A549 treated with DMSO at 1 μM for 4 hours (cell line): ENCODE measurements at places on chromosomes 12 and 14. TPM values are rescaled to one million over a fixed set of nuclear protein-coding genes. Genes with fewer than 3 reads are reported as not detected.

Gene TTC5
- 20.0 to 26.9 TPM (median 21.8 TPM) in 5 replicates for total RNA-seq

Gene DAD1
- total RNA-seq = 335 to 371 TPM (median 366 TPM) in 5 replicates

Gene ANG
- 8.0 to 11.2 TPM (median 8.6 TPM) in 5 replicates for total RNA-seq

Gene ADAM21
- 0.06 TPM in 2 of 5 replicates, not detected in the others for total RNA-seq

Gene GPR65
- total RNA-seq = not detected in 5 replicates

Gene PEBP1
- 237 to 296 TPM (median 267 TPM) in 5 replicates for total RNA-seq

Gene PTCSC3
- not detected in 5 replicates for total RNA-seq

Gene MANSC4
- not detected in 5 replicates for total RNA-seq

Gene PZP
- total RNA-seq = not detected in 5 replicates

Gene TMEM30B
- total RNA-seq = 0.12 to 0.26 TPM (median 0.20 TPM) in 5 replicates

Gene SYNDIG1L
- not detected in 5 replicates for total RNA-seq

Gene KRT82
- total RNA-seq = not detected in 5 replicates

Gene KRT85
- not detected in 5 replicates for total RNA-seq

Gene TRAF3
- 21.5 to 32.1 TPM (median 28.5 TPM) in 5 replicates for total RNA-seq

Gene TAS2R50
- 0.09 TPM in 1 of 5 replicates, not detected in the others for total RNA-seq

Gene CLEC9A
- total RNA-seq = not detected in 5 replicates

Gene KDM2B
- 19.1 to 23.5 TPM (median 22.0 TPM) in 5 replicates for total RNA-seq

Gene ATP5MC2
- 572 to 701 TPM (median 650 TPM) in 5 replicates for total RNA-seq

Gene HOXC13
- total RNA-seq = 5.4 to 10.5 TPM (median 9.0 TPM) in 5 replicates

Gene DIO2
- 9.8 to 15.2 TPM (median 12.8 TPM) in 5 replicates for total RNA-seq

Gene NINJ2
- 0.39 to 0.78 TPM (median 0.44 TPM) in 5 replicates for total RNA-seq
